Neural crest cell (in vitro differentiated cells): ENCODE measurements at places on chromosomes 16 and 17. TPM values are rescaled to one million over a fixed set of nuclear protein-coding genes. Genes with fewer than 3 reads are reported as not detected.

- H3K27ac ChIP-seq = peak overlapping the region; percentile 99
- H3K4me1 ChIP-seq = peaks cover 73% of the 10 kb centered on the region
- H3K36me3 ChIP-seq = peaks cover 3% of the 10 kb centered on the region
- peak; percentile 61 for DNase-seq
- H3K4me3 ChIP-seq = peak overlapping the region; percentile 87
Observed at GRCh38 chr17:57935833-57936807, 19.1 kb downstream of the CUEDC1 start.

Gene CDRT15L2
- total RNA-seq = not detected in 2 replicates

- no peak overlapping the region for H3K4me3 ChIP-seq
- no peaks in the 10 kb centered on the region for H3K27me3 ChIP-seq
- H3K4me1 ChIP-seq = peaks cover 16% of the 10 kb centered on the region
- H3K36me3 ChIP-seq = no peaks in the 10 kb centered on the region
- DNase-seq = peak; percentile 56
- H3K27ac ChIP-seq = peak overlapping the region; percentile 24
Observed at GRCh38 chr17:41496803-41497484, 7.2 kb upstream of the KRT36 start.

DNA sequence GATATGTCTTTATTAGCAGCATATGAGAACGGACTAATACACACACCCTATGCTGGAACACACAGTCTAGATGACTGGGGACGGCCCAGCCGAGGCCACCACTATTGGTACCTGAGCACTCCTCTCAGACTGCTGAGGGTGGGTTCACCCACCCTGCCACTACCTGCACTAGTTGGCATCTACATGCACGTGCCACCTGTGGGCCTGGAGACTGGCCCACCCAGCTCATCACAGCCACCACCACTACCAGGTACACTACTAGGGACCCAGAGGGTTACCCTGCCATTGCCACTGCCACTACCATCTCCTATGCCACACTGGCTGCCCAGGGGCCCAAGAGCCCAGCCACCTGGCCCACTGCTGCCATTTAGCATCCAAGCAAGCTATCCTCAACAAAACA, 32.5 kb downstream of the MEAK7 start:
- no peaks in the 10 kb centered on the region for H3K27me3 ChIP-seq
- peaks cover 48% of the 10 kb centered on the region for H3K36me3 ChIP-seq
- peaks cover 15% of the 10 kb centered on the region for H3K4me1 ChIP-seq
- no peak overlapping the region for H3K4me3 ChIP-seq
- H3K27ac ChIP-seq = no peak overlapping the region
- DNase-seq = no peak

DNA sequence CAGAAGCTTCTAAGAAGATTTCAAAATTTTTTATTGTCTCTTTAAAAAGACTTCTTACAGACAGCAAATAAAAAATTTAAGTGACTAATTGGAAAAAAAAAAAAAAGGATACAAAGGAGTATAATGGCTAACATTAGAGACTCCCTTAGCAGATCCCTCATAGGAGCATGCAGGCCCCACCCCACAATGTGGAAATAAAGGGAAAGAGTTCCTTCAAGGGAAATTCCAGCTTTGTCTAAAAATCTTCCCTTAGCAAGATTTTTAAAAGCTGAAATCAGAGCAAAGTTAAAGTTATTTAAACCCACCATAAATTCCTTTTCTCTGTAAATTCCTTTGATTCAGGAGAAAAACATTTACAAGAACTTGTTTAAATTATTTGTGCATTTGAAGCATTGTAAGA, 32.5 kb upstream of the NOS2 start:
- H3K27me3 ChIP-seq = peaks cover 14% of the 10 kb centered on the region
- no peak overlapping the region for H3K27ac ChIP-seq
- H3K4me1 ChIP-seq = no peaks in the 10 kb centered on the region
- no peak for DNase-seq

Gene RAB26
- total RNA-seq = 0.64 and 0.98 TPM in 2 replicates

Gene DNAAF8
- total RNA-seq = 0.68 and 0.96 TPM in 2 replicates

- no peak overlapping the region for H3K4me3 ChIP-seq
- DNase-seq = no peak
- no peak overlapping the region for H3K27ac ChIP-seq
- peaks cover 4% of the 10 kb centered on the region for H3K27me3 ChIP-seq
- no peaks in the 10 kb centered on the region for H3K36me3 ChIP-seq
Observed at GRCh38 chr16:77113835-77114234, 77.2 kb upstream of the MON1B start.

GRCh38 chr16:11824362-11824761, 27.0 kb downstream of the RSL1D1 start:
- H3K4me3 ChIP-seq = no peak overlapping the region
- no peaks in the 10 kb centered on the region for H3K4me1 ChIP-seq
- no peak overlapping the region for H3K27ac ChIP-seq
- H3K36me3 ChIP-seq = no peaks in the 10 kb centered on the region
- DNase-seq = no peak

Gene NKD1
- total RNA-seq = 49.8 and 54.7 TPM in 2 replicates

Gene LRRC36
- total RNA-seq = 0.21 TPM in 1 of 2 replicates, not detected in the other

GRCh38 chr17:27651411-27652345, 20.7 kb downstream of the LGALS9 start:
- peak; percentile 74 for DNase-seq
- no peaks in the 10 kb centered on the region for H3K36me3 ChIP-seq
- no peaks in the 10 kb centered on the region for H3K4me1 ChIP-seq
- no peaks in the 10 kb centered on the region for H3K27me3 ChIP-seq

Gene CLDN6
- 0.47 and 0.55 TPM in 2 replicates for total RNA-seq

GRCh38 chr17:32819035-32819434, 57.9 kb downstream of the MYO1D start:
- H3K4me3 ChIP-seq = no peak overlapping the region
- no peaks in the 10 kb centered on the region for H3K36me3 ChIP-seq
- H3K4me1 ChIP-seq = peaks cover 8% of the 10 kb centered on the region
- H3K27ac ChIP-seq = no peak overlapping the region

- no peak for DNase-seq
- peaks cover 26% of the 10 kb centered on the region for H3K4me1 ChIP-seq
- H3K36me3 ChIP-seq = no peaks in the 10 kb centered on the region
Observed at GRCh38 chr16:83137894-83138293, 511.1 kb downstream of the CDH13 start.

- no peaks in the 10 kb centered on the region for H3K36me3 ChIP-seq
- no peak overlapping the region for H3K4me3 ChIP-seq
- H3K27me3 ChIP-seq = no peaks in the 10 kb centered on the region
- DNase-seq = no peak
Observed at GRCh38 chr17:38544175-38544838, 61.4 kb downstream of the SRCIN1 start.

GRCh38 chr16:65884018-65884417, 482.5 kb upstream of the CDH5 start:
- H3K36me3 ChIP-seq = no peaks in the 10 kb centered on the region
- H3K4me3 ChIP-seq = no peak overlapping the region
- peaks cover 3% of the 10 kb centered on the region for H3K4me1 ChIP-seq
- DNase-seq = no peak

- no peaks in the 10 kb centered on the region for H3K27me3 ChIP-seq
- no peak overlapping the region for H3K4me3 ChIP-seq
- H3K4me1 ChIP-seq = peaks cover 10% of the 10 kb centered on the region
- H3K27ac ChIP-seq = peak overlapping the region; percentile 35
- H3K36me3 ChIP-seq = no peaks in the 10 kb centered on the region
Observed at GRCh38 chr17:72388765-72389473, 268.1 kb downstream of the SOX9 start.

GRCh38 chr17:45428931-45429338, 3.7 kb downstream of the ARHGAP27 start:
- H3K36me3 ChIP-seq = no peaks in the 10 kb centered on the region
- H3K27me3 ChIP-seq = peaks cover 81% of the 10 kb centered on the region
- H3K4me1 ChIP-seq = peaks cover 18% of the 10 kb centered on the region
- no peak overlapping the region for H3K27ac ChIP-seq

- H3K4me3 ChIP-seq = no peak overlapping the region
- H3K36me3 ChIP-seq = no peaks in the 10 kb centered on the region
- no peak for DNase-seq
- no peaks in the 10 kb centered on the region for H3K27me3 ChIP-seq
- H3K4me1 ChIP-seq = no peaks in the 10 kb centered on the region
Observed at GRCh38 chr16:19354371-19354770, 63.3 kb upstream of the TMC5 start.

DNA sequence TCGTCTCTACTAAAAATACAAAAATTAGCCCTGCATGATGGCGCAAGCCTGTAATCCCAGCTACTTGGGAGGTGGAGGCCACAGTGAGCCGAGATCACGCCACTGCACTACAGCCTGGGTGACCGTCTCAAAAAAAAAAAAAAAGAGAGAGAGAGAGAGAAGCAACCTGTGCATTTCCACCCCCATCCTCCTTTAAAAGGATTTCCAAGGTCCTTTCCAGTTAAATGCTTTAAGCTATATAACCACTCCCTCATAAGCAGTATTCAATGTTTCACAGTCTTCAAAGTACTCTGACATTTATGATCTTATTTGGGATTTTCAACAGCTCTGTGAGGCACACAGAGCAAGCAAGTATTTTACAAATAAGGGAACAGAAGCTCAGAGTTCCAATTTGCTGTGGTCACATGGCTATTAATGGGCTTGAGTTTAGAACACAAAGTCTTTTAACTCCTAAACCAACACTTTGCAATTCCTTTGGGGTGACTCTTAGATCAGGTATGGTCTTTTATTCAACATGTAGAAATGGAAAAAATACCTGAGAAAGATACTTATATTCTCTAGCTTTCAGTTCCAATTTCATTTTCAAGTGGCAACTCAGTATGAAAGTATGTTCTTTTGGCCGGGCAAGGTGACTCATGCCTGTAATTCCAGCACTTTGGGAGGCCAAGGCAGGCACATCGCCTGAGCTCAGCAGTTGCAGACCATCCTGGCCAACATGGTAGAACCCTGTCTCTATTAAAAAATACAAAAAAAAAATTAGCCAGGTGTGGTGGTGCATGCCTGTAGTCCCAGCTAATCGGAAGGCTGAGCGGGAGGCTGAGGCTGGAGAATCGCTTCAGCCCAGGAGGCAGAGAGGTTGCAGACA, 31.3 kb downstream of the SPOP start:
- H3K27me3 ChIP-seq = no peaks in the 10 kb centered on the region
- H3K4me3 ChIP-seq = no peak overlapping the region
- no peak overlapping the region for H3K27ac ChIP-seq
- H3K4me1 ChIP-seq = peaks cover 10% of the 10 kb centered on the region

DNA sequence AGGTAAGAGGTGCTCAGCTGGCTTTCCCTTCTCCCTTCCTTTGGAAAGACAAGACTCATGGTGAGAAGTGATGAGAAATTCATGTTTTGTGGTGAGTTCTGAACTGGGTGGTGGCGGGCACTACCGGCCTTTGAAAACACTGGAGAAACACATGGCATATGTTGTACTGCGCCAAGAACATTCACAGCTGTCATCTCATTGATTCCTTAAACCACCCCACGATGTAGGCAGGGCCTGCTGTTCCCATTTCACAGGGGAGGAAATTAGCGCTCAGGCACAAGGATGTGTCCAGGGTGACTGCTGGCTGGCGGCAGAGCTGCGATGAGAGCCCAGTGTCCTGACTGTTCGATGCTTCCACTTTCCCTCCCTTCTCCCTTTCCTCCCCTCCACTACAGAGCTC, 1.6 kb upstream of the DOC2B start:
- DNase-seq = no peak
- H3K36me3 ChIP-seq = no peaks in the 10 kb centered on the region
- H3K4me3 ChIP-seq = no peak overlapping the region
- H3K27ac ChIP-seq = no peak overlapping the region
- H3K4me1 ChIP-seq = peaks cover 5% of the 10 kb centered on the region
- H3K27me3 ChIP-seq = peaks cover 77% of the 10 kb centered on the region

Gene RHBDF2
- total RNA-seq = 2.0 and 3.6 TPM in 2 replicates

- H3K4me3 ChIP-seq = no peak overlapping the region
- H3K4me1 ChIP-seq = no peaks in the 10 kb centered on the region
- H3K36me3 ChIP-seq = no peaks in the 10 kb centered on the region
- H3K27me3 ChIP-seq = no peaks in the 10 kb centered on the region
- H3K27ac ChIP-seq = no peak overlapping the region
Observed at GRCh38 chr17:71387456-71387855, 733.4 kb upstream of the SOX9 start.
